ENCODE measurements at places on chromosomes 7 and 10.

GRCh38 chr7:40299097-40299496 lies 164.3 kb downstream of the SUGCT start:
- DNase-seq, result no peak

- no peak for DNase-seq
Measured at GRCh38 chr7:142012825-142013511, 17.3 kb downstream of the MGAM start.

- no peak for DNase-seq
Measured at GRCh38 chr7:23469150-23469960, 936 bp downstream of the IGF2BP3 start.

DNA sequence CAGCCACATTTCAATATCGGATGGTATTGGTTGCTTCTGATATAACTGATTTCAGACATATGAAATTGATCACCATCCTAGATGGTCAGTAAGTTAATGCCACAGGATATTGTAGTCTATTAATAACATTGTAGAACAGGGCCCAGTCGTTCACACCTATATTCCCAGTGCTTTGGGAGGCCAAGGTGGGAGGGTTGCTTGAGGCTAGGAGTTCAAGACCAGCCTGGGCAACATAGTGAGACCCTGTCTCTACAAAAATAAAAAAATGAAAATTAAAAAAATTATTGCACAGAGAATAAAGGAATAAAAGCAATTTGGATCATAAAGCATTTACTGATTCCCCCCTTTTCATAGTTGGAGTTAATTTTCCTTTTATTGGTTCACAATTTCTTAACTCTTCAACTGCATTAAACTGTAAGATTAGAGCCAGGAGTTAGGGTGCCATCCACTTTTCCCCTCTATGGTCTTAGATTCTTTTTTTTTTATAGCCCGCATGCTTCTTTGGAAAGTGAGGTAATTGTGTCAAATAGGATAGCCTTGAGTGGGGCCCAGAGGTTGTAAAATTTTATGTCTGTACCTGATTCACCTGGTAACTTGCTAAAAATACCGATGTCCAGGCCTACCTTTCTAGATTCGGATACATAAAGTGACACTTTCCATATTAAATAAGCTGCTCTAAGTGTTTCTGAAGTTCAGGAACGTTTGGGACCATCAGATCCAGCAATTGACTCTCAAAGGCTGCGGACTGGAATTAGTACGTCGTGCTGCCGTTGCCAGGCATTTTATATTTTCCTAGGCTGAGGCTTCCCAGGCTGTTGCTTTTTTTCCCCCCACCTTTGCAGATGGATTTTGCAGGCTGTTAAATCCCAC lies 24.7 kb downstream of the ADK start:
- DNase-seq, result no peak

DNA sequence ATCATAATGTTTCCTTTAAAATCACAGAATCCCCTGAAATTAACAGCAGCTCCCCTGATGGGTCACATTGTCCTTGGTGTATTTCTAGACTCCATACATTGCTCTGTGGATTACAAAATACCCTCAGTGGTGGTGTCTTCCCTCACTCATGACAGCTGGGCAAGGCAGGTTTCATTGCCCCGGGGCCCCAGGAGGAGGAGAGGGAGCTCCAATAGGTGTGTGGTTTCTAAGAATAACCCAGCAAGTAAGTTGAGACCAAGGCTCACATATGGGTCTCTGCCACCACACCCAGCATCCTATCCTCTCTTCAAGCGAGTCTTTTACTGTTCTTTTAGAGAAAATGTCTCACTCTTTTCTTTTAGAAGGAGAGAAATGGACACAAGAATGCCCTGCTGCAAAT lies 63.6 kb downstream of the PKD1L1 start:
- DNase-seq, result no peak

DNA sequence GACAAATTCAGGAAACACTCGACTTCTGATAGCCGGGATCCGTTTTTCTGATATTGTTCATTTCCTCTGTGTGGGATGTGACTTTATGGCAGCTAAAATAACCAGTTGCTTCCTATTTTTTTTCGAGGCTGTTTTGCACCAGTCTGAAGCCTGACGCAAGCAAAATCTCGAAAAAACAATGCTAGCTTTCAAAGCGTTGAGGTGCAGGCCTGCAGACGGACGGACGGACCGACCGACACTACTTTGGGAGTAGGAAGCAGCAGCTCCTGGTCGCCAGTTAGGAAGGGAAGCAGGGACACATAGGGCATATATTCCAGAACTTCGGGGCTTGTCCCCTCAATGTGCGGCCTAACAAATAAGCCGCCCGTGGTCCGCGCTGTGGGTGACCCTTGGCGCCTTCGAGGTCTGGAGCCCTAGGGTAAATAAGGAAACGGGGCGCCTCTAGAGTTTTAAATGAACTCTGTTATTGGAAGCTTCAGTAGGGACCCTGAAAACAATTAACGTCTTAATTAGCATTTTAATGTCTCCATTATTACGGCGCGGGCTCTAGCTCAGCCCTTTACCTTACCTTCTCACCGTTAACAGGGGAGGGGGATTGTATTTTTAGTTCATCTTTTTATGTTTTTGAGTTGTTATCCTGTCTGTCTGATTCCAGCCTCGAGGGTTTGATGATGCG lies 1.3 kb downstream of the HHEX start:
- peak; percentile 100 for DNase-seq

DNA sequence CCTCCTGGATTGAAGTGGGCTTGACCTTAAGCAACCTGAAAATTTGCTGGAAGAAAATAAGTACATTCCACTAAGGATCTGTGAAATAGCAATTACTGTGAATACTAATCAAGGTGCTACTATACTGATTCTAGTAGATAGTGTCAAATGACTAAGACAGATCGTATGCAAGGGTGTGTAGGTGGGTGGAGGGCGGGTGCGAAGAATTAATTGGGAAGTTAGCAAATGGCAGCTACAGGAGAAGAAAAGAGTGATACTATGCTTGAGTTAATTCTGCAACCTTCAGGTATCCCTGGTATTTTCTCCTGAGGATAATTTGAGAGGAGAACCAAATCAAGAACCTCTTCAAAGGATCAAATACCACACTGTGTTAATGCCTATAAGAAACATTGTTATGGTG lies 501.9 kb downstream of the INHBA start:
- no peak for DNase-seq

DNA sequence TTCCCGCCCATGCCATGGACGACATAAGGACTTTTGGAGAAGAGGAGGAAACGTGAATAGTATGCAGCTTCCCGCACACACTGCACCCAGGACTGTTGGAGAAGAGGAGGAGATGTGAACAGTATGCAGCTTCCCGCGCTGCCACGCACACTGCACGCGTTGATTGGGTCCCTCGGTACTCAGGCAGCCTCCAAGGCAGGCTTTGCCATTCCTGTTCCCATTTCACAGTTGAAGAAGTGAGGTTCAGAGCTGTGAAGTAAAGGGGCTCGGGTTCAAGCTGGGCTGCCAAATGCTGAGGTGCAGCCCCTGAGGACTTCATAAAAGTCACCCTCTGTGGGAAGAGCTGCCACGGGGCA lies 147.9 kb upstream of the FAM20C start:
- no peak for DNase-seq

DNA sequence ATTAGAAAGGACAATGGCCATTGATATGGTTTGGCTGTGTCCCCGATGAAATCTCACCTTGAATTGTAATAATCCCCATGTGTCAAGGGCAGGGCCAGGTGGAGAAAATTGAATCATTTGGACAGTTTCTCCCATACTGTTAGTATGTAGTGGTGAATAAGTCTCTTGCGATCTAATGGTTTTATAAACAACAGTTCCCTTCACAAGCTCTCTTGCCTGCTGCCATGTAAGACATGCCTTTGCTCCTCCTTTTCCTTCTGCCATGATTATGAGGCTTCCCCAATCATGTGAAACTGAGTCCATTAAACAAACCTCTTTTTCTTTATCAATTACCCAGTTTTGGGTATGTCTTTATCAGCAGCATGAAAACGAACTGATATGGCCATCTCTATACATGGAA lies 302.7 kb downstream of the SFMBT2 start:
- DNase-seq, result no peak

DNA sequence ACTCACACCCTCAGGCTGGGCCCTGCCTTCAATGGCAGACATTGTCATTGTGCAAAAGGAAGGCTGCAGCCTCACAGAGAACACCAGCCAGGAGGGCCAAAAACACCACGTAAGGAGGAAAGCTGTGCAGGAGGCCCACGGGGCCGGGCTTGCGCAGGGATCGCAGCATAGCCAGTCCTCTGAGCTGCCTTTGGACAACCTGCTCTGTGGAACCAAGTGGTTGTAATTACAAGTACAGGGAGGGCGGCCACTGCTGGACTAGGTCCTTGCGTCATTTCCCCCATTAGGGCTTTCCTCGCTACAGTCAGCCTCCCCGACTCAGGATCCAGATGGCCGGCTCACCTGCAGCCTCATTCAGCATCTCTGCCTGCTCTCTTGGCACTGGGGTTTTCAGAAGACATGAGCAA lies 66.9 kb downstream of the FAM53B start:
- DNase-seq, result no peak

GRCh38 chr10:116055252-116055916 lies 217.6 kb downstream of the GFRA1 start:
- no peak for DNase-seq

DNA sequence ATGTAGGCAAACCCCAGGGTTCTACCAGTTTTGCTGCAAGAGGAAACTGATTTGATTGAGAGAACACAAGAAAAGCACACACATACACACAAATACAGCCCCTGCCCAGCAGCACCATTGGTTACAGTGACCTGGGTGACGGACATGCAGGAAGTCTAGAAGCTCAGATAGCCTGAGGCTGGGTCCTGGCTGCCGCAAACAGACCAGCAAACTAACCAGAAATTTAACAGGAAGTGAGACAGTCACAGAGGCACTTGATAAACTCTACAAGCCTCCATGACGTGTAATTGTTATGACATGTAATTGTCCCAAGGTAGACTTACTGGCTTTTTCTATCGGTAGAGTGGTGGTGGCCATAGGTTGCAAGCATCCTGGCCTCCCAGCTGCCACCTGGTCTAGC lies 58.9 kb downstream of the PRKAR2B start:
- no peak for DNase-seq

DNA sequence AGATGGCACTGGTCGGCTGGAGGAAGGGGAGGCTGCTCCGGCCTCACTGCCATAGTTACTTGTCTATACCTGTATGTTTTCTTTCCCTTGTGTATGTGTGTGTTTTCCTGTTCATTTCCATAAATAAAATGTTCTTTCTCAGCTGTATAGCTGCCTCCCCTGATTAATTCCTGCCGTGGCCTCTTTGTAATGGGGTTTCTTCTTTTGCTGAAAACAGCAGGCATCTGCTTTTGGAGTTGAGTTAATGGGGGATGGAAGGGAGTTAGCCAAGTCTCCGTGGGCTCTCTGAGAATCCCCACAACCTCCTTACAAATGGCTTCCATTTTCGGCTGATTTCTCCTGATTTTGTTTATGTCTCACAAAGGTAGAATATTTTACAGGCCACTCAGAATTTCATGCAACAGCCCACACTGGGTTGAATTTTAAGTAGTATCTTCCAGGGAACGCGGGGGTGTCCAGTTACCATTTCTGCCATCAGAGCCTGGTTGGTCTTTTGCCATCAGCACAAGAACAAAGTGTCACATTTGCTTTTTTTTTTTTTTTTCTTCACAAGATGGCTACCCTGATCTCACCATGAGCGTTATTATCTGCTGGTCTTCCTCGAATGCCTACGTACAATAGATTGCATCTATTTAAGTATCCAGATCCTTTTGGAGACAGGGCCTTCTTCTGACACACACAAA lies 88.1 kb upstream of the NRP1 start:
- DNase-seq, result no peak

GRCh38 chr10:1406967-1407945 lies 330.1 kb downstream of the ADARB2 start:
- DNase-seq, result no peak

DNA sequence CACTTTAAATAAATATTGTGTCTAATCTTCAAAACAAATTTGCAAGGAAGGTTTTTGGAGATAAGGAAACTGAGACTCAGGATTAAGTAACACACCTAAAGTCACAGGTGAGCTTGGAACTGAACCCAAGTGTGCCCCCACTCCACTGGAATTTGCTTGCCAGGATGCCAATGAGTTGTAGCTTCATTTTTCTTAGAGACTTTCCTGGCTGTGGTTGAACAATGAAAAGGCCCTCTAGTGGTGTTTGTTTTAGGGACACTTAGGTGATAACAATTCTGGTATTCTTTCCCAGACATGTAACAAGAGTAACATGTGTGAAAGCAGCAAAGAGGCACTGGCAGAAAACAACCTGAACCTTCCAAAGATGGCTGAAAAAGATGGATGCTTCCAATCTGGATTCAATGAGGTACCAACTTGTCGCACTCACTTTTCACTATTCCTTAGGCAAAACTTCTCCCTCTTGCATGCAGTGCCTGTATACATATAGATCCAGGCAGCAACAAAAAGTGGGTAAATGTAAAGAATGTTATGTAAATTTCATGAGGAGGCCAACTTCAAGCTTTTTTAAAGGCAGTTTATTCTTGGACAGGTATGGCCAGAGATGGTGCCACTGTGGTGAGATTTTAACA lies 1.5 kb downstream of the IL6 start:
- no peak for DNase-seq

DNA sequence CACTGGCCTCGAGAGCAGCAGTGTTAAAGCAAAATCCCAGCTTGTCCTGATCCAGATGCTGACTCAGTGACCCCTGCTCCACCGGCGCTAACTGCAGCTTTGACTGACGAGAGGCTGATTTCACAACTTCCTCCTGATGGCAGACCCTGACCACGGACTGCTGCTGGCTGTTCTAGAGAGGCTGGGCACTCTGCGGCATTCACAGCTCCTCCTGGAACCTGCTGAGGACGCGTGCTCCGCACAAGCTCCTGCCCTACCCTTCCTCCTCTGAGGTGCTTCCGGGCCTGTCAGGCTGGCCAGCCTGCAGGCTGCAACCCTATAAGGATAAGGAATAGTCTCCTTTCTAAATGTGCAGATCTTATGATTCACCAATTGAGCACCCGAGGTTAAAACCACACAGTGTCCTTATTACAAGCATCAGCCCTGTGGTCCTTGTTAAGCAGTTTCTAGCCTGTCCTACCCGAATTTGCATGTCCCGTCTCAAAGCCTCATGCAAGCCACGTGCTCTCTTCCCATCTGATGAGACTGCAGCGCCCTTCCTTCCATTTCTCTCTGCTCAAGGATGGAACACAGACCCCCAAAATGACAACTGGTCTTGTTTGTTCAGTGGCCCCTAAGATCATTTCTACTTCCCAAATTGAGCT lies 35.5 kb upstream of the NCAPG2 start:
- DNase-seq, result peak; percentile 96

- no peak for DNase-seq
Measured at GRCh38 chr10:88437411-88437810, 145.7 kb downstream of the RNLS start.

- no peak for DNase-seq
Measured at GRCh38 chr7:7932553-7932952, 36.0 kb upstream of the GLCCI1 start.

GRCh38 chr7:113657603-113658002 lies 261.2 kb downstream of the PPP1R3A start:
- no peak for DNase-seq

DNA sequence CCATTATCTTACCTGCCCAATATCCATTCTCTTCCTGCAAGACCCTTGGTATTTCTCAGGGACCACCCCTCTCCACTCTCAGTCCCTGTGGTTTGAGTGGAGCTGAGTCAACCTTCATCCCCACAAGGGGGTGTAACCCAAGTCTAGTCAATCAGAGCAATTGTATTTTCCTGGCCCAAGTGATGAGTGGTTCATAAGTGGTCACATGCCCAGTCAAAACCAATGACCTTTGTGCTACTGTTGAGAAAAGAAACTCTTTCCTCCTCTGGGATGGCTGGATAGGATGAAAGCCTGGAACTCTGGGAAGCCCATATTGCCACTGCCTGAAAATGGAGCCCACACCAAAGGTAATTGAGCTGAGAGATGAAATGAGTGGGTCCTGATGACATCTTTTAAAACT lies 93.6 kb downstream of the SNX10 start:
- DNase-seq, result no peak
